ENCODE measurements at places on chromosomes 6 and 20.

DNA sequence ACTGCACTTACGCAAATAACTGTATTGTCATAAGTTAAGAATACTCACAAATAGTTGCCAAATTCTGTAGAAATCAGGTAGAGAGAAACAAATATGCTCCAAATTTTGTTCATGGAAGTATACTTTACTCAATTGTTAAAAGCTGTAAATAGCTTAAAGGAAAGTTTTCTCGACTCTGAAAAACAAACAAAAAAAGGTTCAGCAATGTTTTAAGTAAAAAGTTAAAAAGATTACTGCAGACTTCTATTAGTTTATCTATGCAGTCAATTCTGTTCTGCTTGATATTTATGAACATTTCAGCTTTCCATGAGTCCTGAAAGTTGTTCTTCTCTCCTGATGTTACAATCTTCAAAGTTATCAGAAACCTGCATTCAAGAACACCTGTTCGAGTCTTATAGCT, 37.5 kb upstream of the FAM8A1 start:
- no peak for DNase-seq

DNA sequence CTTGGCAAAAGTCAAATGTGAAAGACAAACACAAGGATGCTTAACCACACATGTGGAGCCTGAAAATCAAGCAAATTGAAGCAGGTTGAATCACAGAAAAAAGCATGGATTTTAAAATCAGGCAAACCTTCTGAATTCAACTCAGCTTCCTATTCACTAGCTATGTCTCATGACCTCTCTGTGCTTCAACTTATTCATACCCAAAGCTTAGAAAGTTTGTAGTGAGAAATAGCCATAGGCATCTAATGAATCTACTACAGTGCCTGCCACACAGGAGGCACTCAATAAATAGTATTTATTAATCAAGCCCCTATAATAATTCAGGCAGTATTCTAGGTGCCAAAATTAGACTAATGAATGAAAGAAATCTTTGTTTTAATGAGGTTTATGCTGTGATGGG, 112.2 kb upstream of the TNFAIP3 start:
- DNase-seq = no peak

- no peak for DNase-seq
These were observed 51.7 kb downstream of the TTI1 start for GRCh38 chr20:37981568-37981967.

GRCh38 chr20:16821211-16822089, 73.3 kb downstream of the OTOR start:
- peak; percentile 60 for DNase-seq

DNA sequence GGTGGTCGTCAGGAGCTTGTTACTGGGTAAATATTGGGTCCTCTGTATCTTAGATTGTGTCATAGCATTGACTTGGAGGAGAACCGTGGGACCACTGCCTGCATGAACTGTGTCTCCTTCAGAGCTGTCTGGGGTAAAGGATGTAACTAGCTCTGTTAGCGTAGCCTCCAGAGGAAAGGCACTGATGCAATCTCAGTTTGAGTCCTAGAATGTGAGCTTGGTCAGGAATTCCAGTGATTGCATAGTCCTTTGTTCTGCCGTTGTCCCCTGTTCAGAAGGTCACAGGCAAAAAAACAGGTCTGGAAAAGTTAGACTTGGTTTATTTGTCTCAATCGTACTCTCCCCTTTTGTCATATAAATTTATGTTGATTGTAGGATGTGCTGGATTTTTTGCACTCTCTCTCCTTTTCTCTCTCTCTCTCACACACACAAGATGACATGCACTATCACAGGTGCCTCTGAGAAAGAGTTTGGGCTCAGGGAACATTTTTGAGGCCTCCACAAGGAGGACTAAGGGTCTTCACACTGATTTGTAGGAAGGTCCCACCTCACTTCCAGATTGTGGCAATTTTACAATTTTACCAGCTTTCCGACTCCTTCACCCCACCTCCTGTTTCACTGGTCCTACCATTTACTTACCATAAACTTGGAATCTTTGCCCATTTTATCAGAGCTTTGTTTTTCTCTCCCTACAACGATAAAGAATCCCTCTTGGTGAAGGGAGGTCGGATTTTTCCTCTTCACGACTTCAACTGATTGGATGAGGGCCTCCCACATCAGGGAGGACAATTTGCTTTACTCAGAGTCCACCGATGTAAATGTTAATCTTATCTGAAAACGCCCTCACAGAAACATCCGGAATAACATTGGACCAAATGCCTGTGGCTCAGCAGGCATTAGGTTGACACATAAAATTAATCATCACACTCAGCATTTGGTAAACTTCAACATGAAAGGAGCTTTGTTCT, 7.0 kb upstream of the DACT2 start:
- peak; percentile 83 for DNase-seq

DNA sequence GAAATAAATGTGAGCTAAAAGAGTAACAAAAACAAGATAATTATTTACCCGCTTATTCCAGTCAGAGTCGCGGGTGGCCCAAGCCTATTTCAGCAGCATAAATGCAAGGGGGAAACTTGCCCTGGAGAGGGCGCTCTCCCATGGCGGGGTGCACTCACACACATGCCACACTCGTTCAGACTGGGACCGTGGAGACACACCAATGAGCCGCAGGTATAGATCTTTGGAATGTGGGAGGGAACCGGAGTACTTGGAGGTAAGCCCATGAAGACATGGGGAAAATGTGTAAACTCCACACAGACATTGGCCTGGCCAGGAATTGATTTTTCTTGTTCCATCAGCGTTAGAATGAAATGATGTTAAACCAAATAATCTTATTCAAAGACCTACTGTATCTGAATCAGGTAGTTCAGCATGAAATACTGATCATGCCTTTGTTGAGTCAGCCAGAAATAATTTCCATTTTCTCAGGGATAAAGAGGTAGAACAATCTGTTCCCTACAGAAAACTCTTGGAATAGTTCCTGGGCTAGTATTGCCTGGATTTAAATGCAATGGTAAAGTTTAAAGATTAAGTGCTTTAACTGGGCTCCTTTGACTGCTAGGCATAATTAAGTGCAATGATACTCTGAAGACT, 191.5 kb downstream of the MCHR2 start:
- no peak for DNase-seq

- peak; percentile 77 for DNase-seq
These were observed 269.1 kb downstream of the PHF3 start for GRCh38 chr6:63904650-63905248.

DNA sequence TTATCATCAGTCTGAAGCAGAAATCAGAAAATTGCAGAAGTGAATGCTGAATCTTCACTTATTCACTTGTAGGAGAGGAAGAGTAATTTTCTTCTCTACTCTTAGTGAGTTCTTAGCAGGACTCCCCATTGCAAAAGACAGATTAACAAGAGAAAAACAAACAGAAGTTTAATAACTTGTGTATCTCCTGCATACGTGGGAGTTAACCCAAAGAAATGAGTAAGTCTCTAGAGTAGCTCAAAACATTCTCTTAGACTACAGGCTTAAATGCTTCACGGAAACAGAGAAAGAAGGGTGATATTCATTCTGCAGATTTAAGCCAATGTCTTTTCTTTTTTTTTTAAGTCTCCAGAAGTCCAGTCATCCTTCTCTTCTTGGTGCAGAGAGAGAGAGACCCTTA, 97.9 kb upstream of the TMEM181 start:
- DNase-seq = no peak

Data from choroid plexus epithelial cell (primary cell).